Activated CD4-positive, alpha-beta T cell treated with anti-CD3 and anti-CD28 coated beads, Interleukin-2, amount 50 U/mL, for 48 hours (primary cell): ENCODE measurements at places on chromosomes 2 and 18.

GRCh38 chr2:149050188-149050587, 11.7 kb downstream of the LYPD6B start:
- no peak for DNase-seq

DNA sequence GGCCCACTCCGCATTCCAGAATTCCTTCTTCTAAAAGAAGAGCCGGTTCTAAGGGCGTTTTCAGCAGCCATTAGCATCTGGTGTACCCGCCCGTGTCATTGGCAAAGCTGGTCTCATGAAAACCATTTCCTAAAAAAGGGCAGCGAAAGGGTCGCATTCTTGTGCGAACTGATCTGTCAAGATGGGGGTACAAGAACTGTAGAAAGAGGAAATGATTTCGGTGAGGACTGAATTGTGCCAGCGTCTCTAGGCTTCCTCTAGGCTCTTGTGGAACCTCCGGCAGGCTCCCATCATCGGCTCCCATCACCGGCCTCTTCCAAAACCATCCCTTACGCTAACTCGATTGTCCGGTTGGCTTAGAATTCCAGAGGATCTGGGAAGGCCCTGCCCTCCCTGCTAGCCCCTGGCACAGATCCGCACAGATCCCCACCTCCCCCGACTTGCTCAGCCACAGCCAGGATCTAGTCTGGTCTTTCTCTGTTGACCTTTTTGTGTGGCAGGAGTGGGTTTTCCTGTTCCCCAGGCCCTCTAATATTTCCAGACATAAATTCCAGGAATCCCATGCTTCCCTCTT, 1.3 kb downstream of the RAB31 start:
- no peak for DNase-seq

DNA sequence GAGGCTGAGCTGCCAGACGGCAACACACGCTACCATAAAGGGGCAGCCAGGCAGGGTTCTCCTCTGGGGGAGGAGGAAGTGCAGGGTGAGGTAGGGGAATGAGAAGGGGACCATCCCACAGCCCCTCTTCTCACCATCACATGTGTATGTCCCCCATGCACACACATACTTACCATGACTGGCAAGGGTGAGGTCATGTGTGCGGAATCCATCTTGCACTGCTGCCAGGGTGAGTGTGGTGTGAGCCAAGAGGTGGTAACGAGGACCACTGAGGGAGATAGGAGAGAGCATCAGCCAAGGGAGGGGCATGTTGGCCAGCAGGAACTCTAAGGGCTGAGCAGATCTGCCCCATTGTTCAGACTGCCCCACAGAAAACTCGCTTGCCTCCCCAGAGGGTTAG, 7.1 kb downstream of the WDR54 start:
- no peak for DNase-seq

DNA sequence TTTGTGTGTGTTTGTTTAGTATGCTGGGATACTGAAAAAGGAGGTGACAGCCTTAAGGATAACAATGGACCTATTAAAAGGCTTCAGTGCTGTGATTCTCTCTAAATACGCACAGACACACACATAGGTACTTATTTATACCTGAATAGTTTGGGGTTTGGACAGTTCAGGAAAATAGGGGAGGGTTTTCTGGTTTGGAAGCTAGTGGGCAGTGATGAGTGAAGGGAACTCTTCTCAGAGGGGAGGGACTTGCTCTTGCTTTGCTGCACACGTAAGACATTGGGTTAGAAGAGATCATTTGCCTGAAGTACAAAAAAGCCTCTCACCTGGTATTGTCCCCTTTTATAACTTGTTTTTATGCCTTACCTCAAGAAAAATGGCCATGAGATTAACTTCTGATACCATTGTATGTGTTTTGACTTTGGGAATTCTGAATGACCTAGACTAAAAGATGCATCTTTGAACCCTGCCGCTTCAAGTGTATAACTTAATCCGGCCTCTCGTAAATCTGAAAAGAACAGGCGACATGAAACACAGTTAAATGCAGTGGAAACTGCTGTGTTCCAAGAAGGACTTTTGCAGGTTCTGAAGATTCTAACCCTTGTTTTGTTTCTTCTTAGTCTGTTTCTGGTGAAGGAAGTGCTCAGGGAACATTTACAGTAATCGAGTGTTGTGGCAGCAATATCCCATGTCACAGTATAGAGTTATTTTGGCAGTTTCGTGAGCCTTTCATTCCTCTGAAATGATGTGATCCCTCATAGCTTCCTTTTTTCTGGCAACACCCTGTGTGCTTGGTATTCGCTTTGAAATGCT, 2.5 kb downstream of the CRIM1 start:
- no peak for DNase-seq

GRCh38 chr2:85666435-85667316, 1.3 kb downstream of the SFTPB start:
- DNase-seq: no peak

DNA sequence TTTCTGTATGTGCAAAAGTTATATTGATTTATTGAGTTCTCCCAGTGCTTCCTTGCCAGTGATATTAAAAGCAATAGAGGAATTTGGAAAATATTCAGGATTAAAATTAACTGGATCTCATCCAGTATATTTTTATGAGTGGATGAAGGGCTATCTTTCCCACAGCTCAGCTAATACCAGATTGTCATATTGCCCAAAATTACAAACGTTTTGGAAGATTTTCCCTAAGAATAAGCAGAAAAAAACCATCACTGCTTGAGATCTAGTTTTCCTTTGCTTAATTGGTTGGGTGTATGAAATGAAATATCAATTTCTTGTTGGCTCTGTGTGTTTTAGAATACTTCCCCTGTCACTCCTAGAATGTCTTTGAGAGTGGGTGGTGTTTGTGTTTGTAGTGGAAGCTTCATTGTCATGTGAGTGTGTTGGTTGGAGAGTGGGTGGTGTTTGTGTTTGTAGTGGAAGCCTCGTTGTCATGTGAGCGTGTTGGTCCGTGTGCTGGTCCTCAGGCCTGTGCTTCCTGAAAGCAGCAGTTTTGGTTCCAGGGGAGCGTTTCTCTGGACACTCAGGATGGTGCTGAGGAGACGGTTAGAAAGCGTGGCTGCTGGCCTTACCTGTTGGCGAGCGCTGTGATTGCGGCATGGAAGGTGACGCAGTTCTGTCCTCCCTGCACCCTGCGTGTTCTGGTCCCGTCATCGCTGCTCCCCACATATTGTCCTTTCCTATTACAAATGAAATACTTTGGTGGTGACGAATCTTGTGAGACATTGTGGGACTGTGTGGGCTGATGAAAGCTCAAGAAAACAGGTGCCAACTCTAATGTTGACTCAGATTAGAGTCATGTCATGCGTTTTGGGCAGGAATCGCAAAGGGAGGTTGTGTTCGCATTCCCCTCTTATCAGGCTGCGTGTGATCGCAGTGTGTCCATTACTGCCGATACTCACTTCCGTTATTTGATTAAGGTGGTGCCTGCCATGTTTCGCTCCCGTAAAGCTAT, 12.4 kb downstream of the ASB1 start:
- peak; percentile 64 for DNase-seq

DNA sequence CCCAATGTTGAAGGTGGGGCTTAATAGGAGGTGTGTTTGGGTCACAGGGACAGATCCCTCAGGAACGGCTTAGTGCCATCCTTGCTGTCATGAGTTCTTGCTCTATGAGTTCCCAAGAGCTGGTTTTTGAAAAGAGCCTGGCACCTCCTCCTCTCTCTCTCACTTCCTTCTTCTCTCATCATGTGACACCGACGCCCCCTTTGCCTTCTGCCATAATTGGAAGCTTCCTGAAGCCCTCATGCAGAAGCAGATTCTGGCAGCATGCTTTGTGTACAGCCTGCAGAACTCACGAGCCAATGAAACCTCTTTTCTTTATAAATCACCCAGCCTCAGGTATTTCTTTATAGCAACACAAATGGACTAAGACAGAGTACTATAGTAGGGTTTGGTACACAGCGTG, 100.4 kb upstream of the SH3BP4 start:
- DNase-seq: no peak

GRCh38 chr18:9943311-9943710, 29.5 kb downstream of the VAPA start:
- no peak for DNase-seq

DNA sequence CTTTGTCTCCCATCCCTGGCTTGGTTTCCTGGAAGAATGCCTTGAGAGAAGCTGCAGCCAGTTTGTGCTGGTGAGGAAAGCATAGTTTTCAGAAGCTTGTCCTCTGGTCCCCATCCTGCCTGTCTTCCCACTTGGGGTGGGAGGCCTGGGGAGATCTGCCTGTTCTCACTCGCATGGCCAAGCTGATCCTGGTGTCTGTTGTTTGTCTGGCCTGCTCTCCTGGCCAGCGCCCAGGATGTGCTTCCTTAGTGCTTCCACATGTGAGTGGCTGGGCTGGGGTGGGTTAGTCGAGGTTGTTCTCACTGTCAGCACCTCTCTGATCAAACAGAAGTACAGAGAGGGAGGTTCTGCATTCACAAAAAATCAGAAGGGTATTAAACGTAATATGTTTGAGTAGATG, 49.5 kb downstream of the PTPRM start:
- no peak for DNase-seq

DNA sequence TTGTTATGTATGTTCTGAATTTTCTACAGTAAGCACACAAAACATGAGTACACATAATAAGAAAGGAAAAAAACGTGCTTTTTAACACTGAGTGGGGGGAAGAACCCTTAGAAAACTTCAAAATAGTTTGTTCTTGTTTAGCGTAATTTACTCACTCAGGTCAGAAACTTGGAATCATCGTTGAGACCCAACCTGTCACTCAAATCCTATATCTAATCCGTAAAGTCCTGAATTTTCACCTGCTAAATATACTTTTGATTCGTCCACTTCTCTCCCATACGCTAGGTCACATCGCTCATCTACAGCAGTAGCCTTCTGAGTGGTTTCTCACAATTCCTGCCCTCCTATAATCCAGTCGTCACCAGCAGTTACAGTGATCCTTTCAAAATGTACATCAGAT, 767 bp downstream of the TPRKB start:
- DNase-seq: no peak

- no peak for DNase-seq
Measured at GRCh38 chr18:61085761-61086160, 247.5 kb upstream of the CDH20 start.

GRCh38 chr18:80067321-80067720, 33.1 kb downstream of the RBFA start:
- no peak for DNase-seq

DNA sequence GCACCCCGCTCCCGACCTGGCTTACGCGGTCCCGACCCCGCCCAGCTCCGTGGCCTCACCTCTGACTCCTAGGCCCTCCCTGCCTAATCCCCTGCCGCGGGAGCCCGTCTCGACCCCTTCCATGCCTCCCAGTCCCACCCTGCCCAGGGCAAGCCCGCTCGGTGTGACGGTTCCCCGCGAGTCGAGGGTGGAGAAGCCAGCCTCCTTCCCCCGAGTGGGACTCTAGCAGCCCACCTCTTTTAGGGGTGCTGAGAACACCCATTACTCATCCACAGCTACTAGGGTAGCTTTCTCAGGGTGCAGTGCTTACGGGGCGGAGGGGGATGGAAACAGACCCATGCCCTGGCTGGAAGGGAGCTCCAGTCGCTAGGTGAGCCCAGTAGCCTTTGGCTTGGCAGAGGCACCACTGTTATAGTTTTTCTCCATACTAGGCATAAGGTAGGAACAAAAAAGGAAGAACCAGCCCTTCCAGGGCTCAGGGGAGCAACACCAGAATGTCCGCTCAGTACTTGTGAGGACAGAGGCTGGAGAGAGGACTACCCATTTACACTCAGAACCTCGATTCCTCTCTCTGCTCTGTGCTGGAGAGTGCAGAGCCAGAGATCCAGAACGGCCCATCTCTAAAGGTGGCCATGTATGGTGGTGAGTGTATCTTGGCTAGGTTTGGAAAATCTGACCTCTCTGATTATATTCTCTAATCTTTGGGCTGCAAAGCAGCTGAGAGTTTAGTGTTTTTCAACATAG, 606 bp downstream of the AGBL5 start:
- peak; percentile 34 for DNase-seq

- no peak for DNase-seq
Measured at GRCh38 chr2:127254386-127254981, 34.4 kb upstream of the CYP27C1 start.

- no peak for DNase-seq
Measured at GRCh38 chr18:47209171-47209570, 33.0 kb upstream of the IER3IP1 start.

DNA sequence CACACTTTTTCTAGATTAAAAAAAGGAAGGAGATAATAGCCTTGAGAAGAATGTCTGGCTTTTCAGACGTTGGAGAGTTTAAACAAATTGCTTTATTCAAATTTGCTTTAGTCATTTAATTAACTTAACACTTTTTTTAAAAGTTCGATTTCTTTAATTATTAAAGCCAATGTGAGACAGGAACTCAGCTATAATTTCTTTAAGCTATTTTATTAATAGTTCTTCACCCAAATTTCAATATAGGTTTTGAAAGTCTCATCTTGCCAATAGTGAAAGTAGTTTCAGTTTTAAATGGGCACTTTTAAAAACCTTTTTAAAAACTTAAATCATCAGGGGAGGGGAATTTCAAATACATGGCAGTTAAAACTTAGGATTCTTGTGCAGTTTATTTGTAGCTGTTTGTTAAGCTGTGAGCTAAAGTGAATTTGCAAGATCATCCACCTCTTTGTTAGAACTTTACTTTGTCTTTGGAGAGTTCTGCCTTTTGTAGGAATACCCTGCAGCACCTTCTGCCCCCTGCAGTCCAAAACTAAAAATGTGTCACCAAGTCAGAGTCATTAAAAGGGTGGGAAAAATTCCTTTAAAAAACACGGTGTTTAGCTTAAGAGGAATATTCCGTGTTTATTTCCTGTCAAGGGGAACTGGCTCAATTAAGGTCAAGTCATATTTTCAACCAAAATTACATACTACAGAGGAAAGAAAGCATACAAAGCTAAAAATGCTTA, 4.6 kb downstream of the TGIF1 start:
- no peak for DNase-seq

GRCh38 chr2:133660510-133660909, 92.2 kb upstream of the NCKAP5 start:
- no peak for DNase-seq

- DNase-seq: no peak
Measured at GRCh38 chr18:55448420-55448819, 139.6 kb downstream of the TCF4 start.

GRCh38 chr18:45521136-45521535, 94.1 kb upstream of the SLC14A2 start:
- DNase-seq: no peak

- DNase-seq: no peak
Measured at GRCh38 chr2:191009541-191010374, 4.2 kb downstream of the STAT1 start.

DNA sequence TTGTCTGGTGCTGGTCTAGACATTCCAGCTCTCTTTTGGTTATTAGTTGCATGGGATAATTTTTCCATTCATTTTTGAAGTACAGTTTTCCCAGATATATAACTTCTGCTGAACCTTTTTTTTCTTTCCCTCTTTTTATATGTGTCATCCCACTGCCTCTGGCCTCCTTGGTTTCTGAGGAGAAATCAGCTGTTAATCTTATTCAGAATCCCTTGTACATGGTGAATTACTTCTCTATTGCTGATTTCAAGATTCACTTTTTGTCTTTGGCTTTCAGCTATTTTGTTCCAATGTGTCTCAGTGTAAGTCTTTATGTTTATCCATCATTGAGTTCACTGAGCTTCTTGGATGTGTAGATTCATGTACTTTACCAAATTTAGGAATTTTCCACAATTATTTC, 99.7 kb downstream of the ARHGEF4 start:
- DNase-seq: no peak
